ENCODE measurements at places on chromosomes 11 and 22.

DNA sequence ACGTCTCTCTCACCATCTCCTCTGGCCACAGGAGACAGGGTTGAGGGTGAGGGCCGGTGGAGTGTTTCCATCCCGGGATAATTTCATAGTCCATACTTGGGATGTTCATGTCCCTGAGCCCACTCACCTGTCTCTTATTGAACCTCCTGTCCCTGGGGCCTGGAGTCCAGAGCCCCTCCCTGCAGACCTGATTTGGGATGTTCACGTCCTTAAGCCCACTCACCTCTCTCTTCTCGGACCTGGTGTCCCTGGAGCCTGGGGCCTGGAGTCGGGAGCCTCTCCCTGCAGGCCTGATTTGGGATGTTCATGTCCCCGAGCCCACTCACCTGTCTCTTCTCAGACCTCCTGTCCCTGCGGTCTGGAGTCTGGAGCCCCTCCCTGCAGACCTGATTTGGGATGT lies 868.2 kb downstream of the BRD1 start:
- DNase-seq = no peak

- no peak for DNase-seq
Measured at GRCh38 chr22:44918166-44918924, 91.5 kb downstream of the PHF21B start.

DNA sequence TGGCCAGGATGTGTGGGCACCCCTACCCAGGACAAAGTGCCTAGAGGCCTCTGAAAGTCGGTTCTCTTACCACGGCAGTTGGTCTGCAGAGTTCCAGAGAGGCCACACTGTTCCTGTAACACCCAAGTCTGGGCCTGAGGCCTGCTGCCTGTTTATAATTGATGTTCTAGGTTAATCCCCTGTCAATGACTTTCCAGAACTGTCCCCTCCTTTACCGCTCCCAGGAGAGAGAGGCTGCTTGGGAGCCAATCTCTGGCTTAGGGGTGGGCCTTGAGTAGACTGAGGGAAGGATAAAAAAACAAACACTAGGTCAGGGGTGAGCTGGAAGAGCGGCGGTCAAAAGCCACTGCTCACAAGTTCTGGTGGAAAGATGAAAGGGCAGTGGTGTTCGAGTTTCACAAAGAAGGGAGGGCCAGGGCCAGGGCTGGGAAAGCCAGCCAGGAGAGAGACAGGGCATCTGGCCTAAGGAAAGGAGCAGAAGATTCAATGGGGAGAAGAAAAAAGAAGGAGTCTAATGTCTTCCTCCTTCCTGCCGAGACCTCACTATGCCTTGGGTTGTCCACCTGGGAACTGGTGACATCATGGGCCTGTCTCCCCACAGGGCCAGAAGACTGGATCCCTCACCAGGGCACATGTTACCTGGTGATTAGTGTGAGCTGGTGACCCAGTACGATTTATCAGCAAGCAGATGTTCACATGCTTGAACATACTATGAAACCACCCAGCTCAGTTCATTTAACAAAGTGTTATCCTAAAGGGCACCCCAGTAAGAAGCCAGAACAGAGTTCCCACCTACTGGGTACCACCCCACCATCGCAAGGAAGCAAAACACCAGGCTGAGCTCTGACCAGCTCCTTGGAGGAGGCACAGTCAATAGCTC lies 50.2 kb downstream of the PC start:
- no peak for DNase-seq

DNA sequence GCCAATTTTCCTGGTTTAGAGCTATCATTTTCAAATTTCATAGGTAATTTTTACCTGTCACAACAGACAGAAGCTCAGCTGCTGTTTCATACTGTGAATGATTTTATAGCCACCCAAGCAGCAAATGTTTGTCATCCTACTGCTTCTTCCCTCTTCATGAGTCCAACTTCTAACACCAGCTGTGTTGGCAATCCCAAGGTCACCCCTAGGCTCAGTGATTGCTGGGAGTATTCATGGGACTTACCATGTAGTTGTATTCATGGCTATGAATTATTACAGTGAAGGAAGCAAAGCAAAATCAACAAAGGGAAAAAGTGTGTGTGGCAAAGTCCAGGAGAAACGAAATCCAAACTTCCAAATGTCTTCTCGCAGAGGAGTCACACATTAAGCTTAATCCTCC lies 28.5 kb downstream of the CUL5 start:
- DNase-seq = no peak

GRCh38 chr11:94521684-94522083 lies 9.4 kb downstream of the C11orf97 start:
- DNase-seq = no peak

- no peak for DNase-seq
Measured at GRCh38 chr22:31951194-31952093, 7.1 kb downstream of the YWHAH start.

GRCh38 chr22:19422440-19423301 lies 8.9 kb downstream of the HIRA start:
- no peak for DNase-seq

Data from NCI-H2029 (cell line).